ENCODE measurements at places on chromosomes 3 and 15. TPM values are rescaled to one million over a fixed set of nuclear protein-coding genes. Genes with fewer than 3 reads are reported as not detected.

The SPINK8 gene
- polyA plus RNA-seq, result not detected

DNA sequence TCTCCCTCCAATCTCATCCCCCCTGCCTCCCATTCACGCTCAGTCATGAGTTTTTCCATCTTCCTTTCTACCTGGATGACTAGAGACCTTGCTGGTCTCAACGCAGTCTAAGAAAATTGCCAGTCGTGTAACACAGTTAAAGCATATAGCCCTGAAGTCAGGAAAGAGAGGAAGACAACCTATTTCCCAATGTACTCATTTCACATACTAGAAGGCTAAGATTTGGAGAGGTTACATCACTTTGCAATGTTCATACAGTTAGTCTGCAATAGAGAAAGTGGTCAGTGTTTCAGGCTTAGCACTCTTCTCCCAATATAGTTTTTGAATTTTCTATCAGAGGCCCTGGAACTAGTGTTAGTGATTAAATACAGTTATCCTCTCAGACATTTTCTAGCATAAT lies 278.6 kb downstream of the EDEM1 start:
- no peak overlapping the region for H3K4me3 ChIP-seq
- no peaks in the 10 kb centered on the region for H3K27me3 ChIP-seq
- no peak overlapping the region for H3K27ac ChIP-seq
- H3K4me1 ChIP-seq, result no peaks in the 10 kb centered on the region

DNA sequence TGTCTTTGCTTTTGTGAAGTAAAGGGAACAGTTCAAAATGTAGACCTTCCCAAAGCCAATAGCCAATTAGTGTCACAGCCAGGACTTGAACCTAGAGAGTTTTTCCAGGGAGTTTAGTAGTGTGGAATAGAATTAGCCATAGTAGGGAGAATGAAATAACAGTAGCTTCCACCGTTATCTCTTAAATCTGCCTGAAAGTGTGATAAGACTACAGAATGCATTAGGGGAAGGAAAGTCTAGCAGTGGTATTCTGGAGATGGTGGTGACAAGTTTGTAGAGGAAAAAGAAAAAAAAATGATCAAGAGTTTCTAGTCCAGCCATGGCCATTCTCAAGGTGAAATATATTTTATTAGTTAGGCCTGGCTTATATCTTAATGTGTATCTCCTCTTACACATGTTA lies 13.8 kb downstream of the ATP11B start:
- no peaks in the 10 kb centered on the region for H3K4me1 ChIP-seq
- H3K36me3 ChIP-seq, result no peaks in the 10 kb centered on the region
- H3K27ac ChIP-seq, result no peak overlapping the region
- no peak overlapping the region for H3K4me3 ChIP-seq

- no peak for DNase-seq
- H3K36me3 ChIP-seq, result no peaks in the 10 kb centered on the region
- H3K27ac ChIP-seq, result no peak overlapping the region
Observed at GRCh38 chr3:146343551-146343950, 92.6 kb upstream of the PLSCR4 start.

DNA sequence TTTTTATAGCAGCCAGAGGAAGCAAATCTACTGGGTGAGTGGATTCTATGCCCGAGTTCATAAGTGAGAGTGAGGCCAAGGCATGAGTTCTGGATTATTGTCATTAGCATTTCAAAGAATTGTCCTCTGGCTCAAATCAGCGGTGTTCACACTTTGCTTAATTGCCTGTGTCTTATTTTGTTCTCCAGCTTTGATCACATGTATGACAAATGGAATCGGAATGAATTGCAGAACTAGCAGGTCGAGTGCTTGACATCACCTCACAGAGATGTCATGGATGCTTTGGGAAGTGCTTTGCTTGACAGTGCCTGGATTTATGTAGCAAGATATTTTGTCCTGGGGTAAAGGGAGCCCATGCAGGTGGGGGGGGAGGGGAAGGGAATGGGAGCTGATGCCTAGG lies 68.0 kb downstream of the SH3GL3 start:
- no peaks in the 10 kb centered on the region for H3K36me3 ChIP-seq
- no peak for DNase-seq
- no peak overlapping the region for H3K27ac ChIP-seq
- H3K4me3 ChIP-seq, result no peak overlapping the region
- H3K27me3 ChIP-seq, result no peaks in the 10 kb centered on the region

- H3K4me1 ChIP-seq, result no peaks in the 10 kb centered on the region
- no peaks in the 10 kb centered on the region for H3K36me3 ChIP-seq
- peak overlapping the region; percentile 95 for H3K4me3 ChIP-seq
- peak overlapping the region; percentile 96 for H3K27ac ChIP-seq
- peak; percentile 96 for DNase-seq
- H3K27me3 ChIP-seq, result no peaks in the 10 kb centered on the region
Observed at GRCh38 chr15:52019394-52020220, 588 bp downstream of the MAPK6 start.

Data from aorta (tissue), 5 donors.